ENCODE measurements at places on chromosomes 6 and 20.
A peak's percentile ranks its signal among the peaks of the same experiment; 100 is the strongest.

- peak; percentile 60 for DNase-seq
Measured at GRCh38 chr6:104505838-104506237, 353.9 kb downstream of the HACE1 start.

- no peak for DNase-seq
Measured at GRCh38 chr20:60999250-60999649, 252.8 kb upstream of the CDH4 start.

DNA sequence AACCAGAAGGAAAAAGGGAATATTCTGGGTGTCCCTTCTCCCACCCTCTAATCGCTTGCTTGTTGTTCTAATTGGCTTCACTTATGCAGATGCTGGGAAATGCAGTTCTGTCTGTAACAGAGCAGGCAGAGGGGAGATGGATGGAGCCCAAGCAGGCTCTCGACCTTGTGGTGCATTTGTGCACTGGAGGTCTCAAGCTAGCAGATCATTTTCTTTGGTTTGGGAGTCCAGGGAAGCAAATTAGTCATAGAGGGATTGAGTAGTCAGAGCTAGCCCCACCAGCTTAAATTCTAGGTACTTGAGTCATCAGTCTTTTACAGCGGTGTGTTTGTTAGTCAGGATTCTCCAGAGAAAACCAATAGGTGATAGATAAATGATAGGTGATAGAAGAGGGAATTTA, 234.7 kb upstream of the ECI2 start:
- peak; percentile 92 for DNase-seq

DNA sequence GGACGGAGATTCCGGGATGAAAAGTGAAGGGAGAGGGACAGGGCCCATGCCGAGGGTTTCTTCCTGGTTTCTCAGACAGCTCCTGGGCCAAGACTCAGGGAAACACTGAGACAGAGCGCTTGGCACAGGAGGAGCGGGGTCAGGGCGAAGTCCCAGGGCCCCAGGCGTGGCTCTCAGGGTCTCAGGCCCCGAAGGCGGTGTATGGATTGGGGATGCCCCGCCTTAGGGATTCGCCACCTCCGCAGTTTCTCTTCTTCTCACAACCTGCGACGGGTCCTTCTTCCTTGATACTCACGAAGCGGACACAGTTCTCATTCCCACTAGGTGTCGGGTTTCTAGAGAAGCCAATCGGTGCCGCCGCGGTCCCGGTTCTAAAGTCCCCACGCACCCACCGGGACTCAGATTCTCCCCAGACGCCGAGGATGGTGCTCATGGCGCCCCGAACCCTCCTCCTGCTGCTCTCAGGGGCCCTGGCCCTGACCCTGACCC, 55.0 kb upstream of the HLA-A start:
- peak; percentile 44 for DNase-seq

DNA sequence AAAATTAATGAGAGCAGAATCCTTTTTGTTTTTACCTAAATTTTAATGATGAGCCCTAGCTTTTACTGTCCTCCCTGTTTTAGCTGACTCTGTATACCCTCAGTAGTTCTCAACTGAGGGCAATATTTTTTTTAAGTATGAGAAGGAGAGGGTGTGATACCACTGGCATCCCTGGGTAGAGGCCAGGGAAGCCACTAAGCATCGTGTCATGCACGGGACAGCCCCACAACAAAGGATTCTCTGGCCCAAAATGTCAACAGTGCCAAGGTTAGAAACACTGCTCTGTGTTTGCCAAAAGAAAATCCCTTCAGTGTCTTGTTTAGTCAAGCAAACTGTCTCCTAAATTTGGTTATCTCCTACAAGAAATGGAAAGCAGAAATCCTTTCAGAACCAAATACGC, 210.4 kb downstream of the KCNQ5 start:
- no peak for DNase-seq

- DNase-seq: peak; percentile 86
Measured at GRCh38 chr6:110682460-110682853, 132.8 kb downstream of the CDK19 start.

DNA sequence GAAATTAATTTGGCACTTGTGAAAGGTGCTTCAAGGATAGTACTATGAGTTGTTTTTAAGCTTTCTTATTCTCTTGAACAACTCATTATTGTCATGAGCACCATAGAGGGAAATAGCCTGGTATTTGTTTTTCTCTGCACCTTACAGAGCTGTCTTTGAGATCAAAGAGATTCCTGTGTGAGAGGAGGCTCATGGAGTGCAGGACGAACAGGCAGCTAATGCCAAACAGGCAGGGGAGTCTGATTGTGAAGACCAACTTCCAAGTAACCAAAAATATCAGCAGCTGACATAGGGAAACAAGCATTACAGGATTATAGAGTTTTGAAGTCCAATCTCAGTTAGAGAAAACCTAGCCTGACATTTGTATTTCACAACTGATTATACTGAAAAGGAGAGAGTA, 110.6 kb upstream of the TENT5A start:
- DNase-seq: no peak

DNA sequence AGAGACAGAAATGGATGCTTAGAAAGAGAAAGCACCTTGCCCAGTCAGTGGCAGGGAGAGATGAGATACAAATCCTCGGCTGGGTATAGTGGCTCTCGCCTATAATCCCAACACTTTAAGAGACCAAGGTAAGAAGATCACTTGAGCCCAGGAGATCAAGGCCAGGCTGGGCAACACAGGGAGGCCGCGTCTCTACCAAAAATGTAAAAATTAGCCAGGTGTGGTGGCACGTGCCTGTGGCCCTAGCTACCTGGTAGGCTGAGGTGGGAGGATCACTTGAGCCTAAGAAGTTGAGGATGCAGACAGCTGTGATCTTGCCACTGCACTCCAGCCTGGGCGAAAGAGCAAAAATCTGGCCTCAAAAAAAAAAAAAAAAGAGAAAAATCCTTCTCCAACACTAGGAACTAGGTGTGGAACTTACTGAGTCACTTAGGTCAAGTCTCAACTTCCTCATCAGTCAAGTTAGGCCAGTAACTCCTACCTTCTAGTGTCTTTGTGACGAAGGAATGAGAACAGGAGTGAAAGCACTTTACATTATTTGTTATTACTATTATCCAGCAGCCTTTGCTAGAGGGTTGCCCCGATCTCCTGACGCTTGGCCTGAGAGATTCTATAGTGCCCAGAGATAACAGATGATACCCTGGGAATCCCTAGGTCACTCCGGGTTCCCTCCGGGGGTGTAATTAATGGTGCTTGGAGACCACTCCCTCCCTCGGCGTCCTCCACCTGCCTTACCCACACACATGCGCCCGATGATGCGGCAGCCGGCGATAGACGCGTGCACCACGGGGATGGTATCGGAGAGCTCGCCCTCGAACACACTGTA, 918 bp downstream of the EIF6 start:
- peak; percentile 63 for DNase-seq

DNA sequence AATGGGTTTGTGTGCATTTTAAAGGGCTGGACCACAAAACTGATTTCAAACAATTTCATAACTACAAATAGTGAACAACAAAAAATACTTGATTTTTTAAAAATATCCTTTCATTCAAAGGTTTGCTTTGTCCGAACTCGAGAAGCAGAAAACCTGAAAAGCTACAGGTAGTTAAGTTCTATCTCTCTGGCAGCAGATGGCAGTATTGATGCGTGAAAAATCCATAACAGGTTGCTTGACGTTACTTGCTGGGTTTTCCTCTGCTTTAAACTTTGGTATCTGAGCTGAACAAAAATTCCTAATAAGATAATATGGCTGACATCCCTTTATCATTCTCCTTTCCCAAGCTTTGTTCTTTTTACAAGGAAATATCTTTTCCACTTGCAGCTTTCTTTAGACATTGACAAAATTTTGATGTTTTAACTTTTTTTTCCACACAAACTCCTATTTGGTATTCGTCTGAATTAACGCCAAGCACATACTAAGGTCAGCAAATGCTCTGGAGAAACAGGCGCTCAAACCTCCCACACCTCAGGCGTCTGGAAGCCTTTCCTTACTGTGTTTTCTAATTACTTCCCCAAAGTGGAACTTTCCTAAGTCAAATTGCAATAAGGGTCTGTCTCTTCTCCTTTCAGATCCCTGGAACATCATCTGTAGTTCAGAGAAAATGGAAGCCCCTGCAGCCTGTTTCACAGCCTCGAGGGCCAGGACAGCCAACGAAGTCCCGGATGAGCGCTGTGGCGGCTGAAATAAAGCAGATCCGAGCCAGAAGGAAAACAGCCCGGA, 50.3 kb upstream of the GFRAL start:
- DNase-seq: peak; percentile 71

DNA sequence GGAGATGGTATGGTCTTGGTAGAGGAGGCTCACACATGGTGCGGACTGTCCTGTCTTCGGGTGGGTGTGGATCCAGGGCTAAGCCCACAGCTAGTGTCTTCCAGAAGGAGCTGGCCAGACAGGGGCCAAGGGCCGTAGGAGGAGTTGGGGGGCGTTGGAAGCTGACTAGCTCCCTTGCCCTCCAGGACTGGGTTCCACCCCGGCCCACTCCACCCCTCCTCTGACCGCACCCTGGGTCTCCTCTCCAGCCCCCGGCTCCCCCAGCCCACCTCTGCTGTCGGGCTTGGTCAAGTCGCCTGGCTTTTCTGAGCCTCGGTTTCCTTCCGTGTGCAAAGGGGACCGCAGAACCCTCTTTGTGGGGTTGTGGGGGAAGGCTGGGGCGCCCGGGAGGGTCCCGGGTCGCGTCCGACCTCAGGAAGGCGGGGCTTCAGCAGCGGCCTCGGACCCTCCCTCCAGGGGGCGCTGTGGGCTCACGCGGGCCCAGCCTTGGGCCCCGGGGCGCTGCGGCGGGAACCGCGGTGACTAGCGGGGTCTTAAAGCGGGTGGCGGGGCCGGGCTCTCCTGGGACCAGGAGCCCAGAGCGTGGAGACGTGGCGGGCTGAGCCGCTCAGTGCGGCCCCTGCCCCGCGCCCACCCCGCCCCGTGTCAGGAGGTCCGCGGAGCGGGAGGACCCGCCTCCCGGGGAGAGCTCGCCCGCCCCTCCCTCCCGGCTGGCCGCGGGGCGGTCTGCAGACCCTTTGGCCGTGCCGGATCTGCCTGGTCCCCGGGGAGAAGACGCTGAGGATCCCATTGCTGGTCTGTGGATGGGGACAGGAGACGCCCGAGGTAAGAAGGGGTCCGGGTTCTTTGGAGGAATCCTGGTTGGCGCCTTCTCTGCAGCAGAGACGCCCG, 5.4 kb downstream of the NPBWR2 start:
- DNase-seq: no peak

- DNase-seq: no peak
Measured at GRCh38 chr6:32189069-32189741, 797 bp downstream of the PBX2 start.

DNA sequence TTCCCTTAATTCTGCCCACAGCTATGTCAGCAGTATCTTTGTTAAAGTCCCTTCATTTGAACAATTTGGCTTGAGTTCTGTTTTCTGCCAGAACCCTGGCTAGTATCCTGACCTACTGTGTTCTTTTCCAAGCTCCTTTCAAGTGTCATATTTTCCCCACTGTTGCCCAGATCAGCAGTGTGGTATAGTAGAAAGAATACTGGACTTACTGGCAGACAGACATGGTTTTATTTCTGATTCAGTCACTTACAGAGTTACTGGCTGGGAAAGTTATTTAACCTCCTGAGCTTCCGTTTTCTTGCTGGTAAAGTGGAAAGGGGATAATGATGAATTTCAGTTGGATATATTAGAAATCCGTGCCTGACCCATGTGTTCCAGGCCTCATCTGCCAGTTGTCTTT, 39.8 kb upstream of the RAB23 start:
- no peak for DNase-seq

GRCh38 chr20:22366631-22367030, 217.7 kb downstream of the FOXA2 start:
- DNase-seq: no peak

GRCh38 chr6:143966312-143966711, 41.7 kb downstream of the PLAGL1 start:
- DNase-seq: no peak

- DNase-seq: no peak
Measured at GRCh38 chr20:10315138-10315537, 96.5 kb downstream of the SNAP25 start.

GRCh38 chr6:13234130-13234529, 94.2 kb downstream of the TBC1D7 start:
- DNase-seq: no peak

DNA sequence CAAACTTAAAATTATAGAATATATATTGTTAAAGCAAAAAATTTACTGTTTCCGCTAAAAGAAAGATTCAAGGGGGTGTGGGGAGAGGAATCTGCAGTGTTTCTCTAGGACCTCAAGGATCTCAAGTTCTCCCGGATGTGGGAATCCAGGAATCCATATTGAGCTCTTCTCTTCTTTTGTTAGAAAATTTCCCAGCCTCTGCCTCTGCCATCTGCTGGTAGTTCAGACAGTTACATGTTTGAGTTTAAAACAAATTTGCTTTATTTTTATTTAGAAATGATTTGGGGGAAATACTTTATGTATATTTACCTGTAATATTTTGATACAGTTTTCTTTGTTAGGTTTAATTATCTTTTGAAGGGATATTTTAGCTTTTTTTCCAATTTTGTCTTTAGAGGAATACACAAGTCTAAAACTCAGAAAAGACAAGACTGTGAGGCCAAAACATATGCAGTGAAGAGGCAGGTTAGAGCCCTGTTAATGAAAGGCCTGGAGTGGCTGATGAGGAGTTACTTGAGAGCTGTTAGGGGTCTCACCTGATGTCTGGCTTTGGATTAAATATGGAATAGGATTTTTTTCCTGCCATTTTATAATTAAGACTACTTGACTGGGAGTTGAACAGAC, 268.8 kb downstream of the ARID1B start:
- peak; percentile 65 for DNase-seq

DNA sequence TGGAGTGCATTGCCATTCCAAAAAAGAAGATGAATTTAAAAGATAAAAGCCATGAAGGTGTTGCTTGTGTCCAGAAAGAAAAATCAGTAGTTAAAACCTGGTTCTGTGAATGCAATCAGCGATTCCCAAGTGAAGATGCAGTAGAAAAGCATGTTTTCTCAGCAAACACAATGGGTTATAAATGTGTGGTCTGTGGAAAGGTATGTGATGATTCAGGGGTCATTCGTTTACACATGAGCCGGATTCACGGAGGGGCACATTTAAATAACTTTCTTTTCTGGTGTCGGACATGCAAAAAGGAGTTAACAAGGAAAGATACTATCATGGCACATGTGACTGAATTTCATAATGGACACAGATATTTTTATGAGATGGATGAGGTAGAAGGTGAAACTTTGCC, 24.7 kb upstream of the BAG2 start:
- DNase-seq: no peak

DNA sequence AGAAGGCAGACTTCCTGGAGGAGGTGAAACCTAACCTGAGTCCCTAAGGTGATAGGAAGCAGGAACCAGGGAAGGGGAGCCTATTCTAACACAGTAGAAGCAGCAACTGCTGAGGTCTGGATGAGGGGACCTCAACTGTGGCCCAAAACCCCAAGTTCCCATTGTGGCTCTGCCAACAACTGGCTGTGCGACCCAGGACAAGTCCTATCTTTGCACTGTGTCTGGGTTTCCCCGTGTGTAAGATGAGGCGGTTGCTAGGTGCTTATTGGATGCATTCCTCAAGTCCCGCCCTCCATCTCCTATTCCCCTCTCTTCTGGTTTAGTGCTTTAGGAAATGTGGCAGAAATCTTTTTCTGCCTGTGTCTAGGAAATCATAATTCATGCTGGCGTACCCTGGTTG, 52.2 kb upstream of the TTPAL start:
- no peak for DNase-seq
